Right lobe of liver (tissue), 6 donors: ENCODE measurements at places on chromosomes 1 and 21. TPM values are rescaled to one million over a fixed set of nuclear protein-coding genes. Genes with fewer than 3 reads are reported as not detected.

DNA sequence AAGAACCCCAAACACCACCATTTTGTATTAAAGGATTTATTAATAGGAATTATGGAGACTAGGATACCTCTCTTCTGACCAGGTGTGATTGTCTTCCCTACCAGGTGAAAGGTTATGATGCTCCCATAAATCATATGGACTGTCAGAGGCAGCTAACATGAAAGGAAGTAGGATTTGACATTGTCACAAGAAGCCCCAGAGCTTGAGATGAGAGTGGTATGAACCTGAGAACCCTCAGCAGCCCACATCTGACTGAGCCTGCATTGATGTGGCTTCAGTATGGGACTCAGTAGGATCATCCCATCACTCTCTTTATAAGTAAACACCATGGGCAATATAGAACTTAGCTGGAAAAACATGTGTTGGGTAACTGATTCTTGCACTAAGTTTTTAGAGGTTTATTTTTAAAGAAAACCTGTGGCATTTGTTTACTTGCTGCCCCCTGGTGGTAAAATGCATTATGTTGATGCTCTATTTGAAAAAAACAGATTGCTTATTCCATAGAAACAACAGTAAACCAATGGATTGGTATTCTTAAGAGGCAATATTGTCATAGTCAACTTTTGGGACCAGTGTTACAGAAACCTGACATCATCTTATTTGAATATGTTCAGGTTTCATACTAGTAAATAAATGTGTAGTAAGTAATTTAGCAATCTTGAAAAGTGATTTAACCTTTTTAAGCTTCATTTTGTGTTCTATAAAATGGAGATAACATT, 16.6 kb upstream of the CACYBP start:
- no peaks in the 10 kb centered on the region for H3K27me3 ChIP-seq
- no peaks in the 10 kb centered on the region for H3K4me1 ChIP-seq
- DNase-seq, result no peak
- H3K36me3 ChIP-seq, result peaks cover 22% of the 10 kb centered on the region
- no peak overlapping the region for H3K27ac ChIP-seq

- no peak overlapping the region for H3K27ac ChIP-seq
- H3K4me1 ChIP-seq, result no peaks in the 10 kb centered on the region
- no peaks in the 10 kb centered on the region for H3K27me3 ChIP-seq
Observed at GRCh38 chr1:45924736-45925135, 121.3 kb downstream of the MAST2 start.

- no peak overlapping the region for H3K27ac ChIP-seq
- H3K4me3 ChIP-seq, result no peak overlapping the region
- no peaks in the 10 kb centered on the region for H3K36me3 ChIP-seq
- H3K4me1 ChIP-seq, result no peaks in the 10 kb centered on the region
Observed at GRCh38 chr21:37555672-37556261, 189.2 kb downstream of the DYRK1A start.

GRCh38 chr21:41600116-41600515, 92.2 kb upstream of the TMPRSS2 start:
- H3K4me3 ChIP-seq, result no peak overlapping the region
- no peak overlapping the region for H3K27ac ChIP-seq
- H3K4me1 ChIP-seq, result peaks cover 8% of the 10 kb centered on the region
- no peaks in the 10 kb centered on the region for H3K36me3 ChIP-seq

DNA sequence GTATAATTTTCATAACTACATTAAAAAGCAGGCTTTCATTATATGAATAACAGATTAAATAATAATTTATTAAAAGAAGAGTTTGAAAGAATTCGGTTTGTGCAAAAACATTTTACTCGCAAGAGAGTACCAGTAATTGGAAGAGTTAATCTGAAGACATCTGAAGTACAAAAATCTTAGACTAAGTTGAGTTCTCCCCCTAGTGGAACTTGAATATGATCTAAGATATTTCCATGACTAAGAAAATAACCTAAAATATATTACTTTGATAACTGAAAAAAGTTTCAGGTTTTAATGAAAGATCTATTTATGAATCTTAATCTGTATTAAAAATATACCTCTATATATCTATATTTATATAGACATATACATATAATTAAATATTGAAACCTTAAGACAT, 112.5 kb upstream of the GFI1 start:
- no peaks in the 10 kb centered on the region for H3K4me1 ChIP-seq
- no peak overlapping the region for H3K27ac ChIP-seq
- H3K27me3 ChIP-seq, result no peaks in the 10 kb centered on the region
- no peak overlapping the region for H3K4me3 ChIP-seq
- no peaks in the 10 kb centered on the region for H3K36me3 ChIP-seq

DNA sequence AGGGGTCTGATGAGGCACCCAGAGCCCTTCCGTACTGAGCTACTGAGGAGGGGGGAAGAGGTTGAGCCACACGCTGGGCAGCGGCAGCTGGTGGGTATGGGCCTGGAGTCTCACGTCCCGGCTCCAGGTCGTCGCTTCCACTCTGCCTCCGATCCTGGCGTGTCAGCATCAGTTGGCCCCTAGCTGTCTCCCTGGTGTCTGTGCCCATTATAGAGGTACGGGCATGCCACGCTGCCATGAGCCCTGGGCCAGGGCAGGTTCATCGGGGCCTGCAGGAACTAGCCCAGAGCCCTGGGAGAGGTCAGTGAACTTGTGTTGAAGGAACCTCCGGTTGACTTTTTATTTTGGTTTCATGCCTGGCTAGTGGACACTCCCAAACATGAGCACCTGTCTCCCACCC, 18.2 kb downstream of the COQ8A start:
- no peaks in the 10 kb centered on the region for H3K27me3 ChIP-seq
- no peak overlapping the region for H3K27ac ChIP-seq
- H3K36me3 ChIP-seq, result no peaks in the 10 kb centered on the region
- no peak for DNase-seq
- H3K4me3 ChIP-seq, result no peak overlapping the region

DNA sequence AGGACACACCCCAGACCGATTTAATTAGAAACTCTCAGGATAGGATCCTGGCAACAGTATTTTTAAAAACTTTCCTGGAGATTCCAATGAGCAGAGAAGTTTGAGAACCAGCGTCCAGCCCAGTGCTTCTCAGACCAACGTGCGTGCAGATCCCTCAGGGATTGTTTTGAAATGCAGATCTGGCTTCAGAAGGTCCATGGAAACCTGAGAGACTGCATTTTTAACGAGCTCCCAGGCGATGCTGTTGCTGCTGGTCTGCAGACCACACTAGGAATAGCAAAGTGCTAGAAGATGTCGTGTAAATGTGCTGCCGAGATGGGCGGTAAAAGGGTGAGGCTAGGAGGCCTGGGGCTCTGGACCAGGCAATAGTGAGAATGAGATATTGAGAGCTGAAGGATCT, 18.4 kb upstream of the CASQ1 start:
- no peaks in the 10 kb centered on the region for H3K27me3 ChIP-seq
- DNase-seq, result no peak
- H3K27ac ChIP-seq, result no peak overlapping the region
- H3K4me3 ChIP-seq, result no peak overlapping the region
- H3K36me3 ChIP-seq, result no peaks in the 10 kb centered on the region
- no peaks in the 10 kb centered on the region for H3K4me1 ChIP-seq

- no peak overlapping the region for H3K4me3 ChIP-seq
- no peaks in the 10 kb centered on the region for H3K4me1 ChIP-seq
- H3K27me3 ChIP-seq, result no peaks in the 10 kb centered on the region
- no peak for DNase-seq
- H3K36me3 ChIP-seq, result no peaks in the 10 kb centered on the region
Observed at GRCh38 chr1:96967311-96967710, 245.7 kb downstream of the PTBP2 start.

DNA sequence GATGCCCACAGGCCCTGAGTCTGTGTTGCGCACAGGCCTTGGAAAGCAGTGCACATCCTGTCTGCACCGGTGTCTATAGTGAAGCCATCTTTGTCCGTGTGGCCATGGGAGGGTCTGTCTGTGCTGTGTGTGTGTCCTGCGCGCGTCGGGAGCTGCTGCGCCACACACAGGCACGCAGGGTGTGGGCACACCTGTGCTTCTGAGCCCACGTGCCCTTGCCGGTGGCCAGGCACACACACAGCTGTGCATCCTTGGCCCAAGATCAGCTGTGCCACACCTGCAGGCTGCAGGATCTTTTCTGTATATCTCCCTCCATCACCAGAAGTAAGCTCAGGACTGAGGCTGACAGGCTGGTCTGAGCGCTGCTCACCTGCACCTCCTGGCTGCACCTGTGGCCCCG, 3.2 kb upstream of the SAMD11 start:
- H3K27ac ChIP-seq, result no peak overlapping the region
- no peaks in the 10 kb centered on the region for H3K4me1 ChIP-seq
- no peak overlapping the region for H3K4me3 ChIP-seq
- no peak for DNase-seq
- no peaks in the 10 kb centered on the region for H3K27me3 ChIP-seq

GRCh38 chr1:203692565-203693470, 66.2 kb downstream of the ATP2B4 start:
- H3K4me3 ChIP-seq, result no peak overlapping the region
- no peaks in the 10 kb centered on the region for H3K36me3 ChIP-seq
- no peaks in the 10 kb centered on the region for H3K4me1 ChIP-seq

HMCN1 gene
- 6.3 TPM for total RNA-seq

FCRL4 gene
- not detected for total RNA-seq

SELENOF gene
- total RNA-seq, result 95.5 TPM

TMEM222 gene
- total RNA-seq, result 15.1 TPM

TENT5C gene
- 2.9 TPM for total RNA-seq

MATN1 gene
- not detected for total RNA-seq
